ENCODE measurements at places on chromosomes 7 and 10.

DNA sequence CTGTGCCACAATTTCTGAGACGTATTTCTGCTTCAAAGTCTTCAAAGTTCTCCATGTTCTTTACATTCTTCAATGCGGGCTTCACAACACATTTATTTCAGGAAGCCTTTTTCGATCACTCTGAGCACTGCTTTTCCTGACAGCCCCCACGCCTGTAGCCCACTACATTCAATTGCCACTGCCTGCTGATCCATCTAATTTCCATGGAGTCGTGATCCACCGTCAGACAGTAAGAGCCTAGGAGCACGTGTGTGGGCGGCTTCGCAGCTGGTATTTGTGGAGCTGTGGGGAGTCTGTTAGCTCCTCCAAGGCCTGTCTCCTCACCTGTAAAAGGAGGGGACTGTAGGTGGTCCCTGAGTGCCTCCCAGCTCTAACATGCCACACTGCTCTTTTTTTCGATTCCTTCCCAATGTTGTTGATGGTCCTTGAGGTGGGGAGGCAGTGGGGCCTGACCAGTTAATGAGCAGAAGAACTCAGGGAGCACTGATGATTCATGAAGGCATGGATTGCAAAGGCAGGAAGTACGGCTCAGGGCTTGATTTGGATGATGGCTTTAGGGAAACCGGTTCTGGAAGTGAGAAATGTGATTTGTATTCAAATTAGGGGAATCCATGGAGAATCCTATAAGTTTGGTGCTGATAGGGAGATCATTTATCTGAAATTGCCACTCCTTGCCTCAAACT is 401.1 kb upstream of the PODXL start:
- no peak for DNase-seq

- DNase-seq = no peak
Measured at GRCh38 chr10:113331961-113332360, 220.9 kb upstream of the HABP2 start.

DNA sequence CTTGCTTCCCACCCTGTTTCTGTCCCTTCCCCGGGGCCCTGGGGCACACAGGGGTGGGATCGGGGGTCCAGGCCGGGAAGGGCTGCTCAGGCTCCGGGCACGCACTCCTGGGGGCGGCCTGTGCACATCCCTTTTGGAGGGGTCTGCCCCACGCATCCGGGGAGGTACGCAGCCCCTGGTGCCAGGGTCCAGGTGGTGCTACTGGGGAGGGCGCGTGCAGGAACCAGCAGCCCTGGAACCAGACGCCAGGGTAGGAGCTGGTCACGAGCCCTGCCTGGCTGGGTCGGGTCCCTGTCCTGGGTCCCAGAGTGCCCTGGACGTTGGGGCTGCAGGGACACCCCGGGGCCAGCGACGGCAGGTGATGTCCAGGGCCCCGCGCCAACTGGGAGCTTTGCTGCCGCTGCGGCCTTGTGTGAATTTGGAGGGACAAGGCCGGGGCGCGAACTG is 53.4 kb downstream of the GLRX3 start:
- DNase-seq = no peak

DNA sequence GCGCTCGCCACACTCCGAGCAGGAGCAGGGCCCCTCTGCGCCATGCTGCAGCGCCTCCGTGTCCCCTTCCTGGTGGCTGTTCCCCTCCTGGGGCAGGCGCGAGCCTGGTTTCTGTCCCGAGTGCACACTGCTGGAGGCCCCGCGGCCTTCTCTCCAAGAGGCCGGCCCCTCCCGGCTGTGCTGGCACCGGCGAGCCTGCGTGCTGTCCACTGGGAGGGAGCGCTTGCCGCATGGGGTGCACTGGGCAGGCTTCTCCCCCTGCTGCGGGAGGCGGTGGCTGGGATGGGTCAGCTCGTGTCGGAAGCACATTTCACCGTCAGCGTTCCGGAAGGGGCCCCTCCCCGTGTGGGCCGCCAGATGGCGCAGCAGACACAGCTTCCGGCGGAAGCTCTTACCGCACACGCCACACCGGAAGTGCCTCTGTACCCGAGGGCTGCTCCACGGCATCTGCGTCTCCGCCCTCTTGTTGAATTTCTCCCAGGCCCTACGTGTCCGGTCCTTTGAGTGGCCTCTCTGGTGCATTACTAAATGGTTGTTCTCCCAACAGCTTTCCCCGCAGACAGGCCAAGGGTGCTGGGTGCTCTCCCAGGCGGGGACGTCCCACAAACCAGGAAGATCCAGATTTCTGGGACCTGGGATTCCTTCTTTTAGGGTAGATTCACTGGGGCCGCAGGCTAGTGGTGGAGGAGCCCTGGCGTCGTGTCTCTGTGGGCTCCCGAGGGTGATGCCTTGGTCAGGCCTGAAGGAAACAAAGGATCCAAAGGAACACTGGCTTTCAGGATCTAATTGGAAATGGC is 18.7 kb downstream of the ZNF786 start:
- peak; percentile 44 for DNase-seq

DNA sequence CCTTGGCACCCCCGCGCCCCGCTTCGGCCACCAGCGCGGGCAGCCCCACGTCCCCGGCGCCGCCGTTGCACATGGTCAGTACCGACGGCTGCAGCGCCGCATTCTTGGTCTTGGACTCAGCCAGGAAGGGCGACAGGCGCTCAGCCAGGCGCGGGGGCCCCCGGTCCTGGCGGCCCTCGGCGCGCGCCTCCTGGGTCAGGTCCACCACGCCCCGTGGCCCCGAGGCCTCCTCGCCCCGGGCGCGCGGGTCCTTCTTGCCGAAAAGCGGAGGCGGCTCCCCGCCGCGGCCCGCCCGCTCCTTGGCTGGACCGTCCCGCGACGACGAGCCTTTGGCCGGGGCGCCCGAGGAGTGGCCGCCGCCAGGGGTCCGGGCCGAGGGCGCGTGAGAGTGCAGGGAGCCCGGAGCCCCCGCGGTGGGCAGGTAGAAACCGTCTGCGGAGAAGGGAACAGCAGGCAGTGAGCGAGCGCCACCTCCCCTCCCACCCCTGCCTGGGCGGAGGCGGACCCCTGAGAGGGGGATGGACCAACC is 34.7 kb downstream of the TNRC18 start:
- DNase-seq = no peak

DNA sequence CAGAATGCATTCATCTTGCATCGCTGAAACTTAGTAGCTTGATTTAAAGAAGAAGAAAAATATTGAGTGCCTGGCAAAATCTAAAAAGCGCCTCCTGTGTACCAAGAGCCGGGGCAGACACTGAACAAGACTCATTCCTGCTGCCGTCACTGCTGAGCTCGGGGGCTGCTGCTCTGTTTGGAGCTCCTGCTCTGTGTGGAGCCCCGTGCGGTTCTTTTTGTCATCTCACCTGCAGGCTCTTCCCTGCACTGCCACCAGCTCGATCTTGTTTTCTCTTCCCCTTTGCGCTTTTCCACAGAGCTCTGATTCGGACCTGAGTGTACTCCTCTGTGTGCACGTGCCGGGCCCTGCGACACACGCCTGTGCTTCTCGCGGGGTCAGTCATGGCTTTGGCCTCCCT is 462.1 kb upstream of the DPP6 start:
- DNase-seq = no peak

GRCh38 chr7:37284805-37285231 is 163.8 kb downstream of the ELMO1 start:
- DNase-seq = peak; percentile 30

GRCh38 chr10:114708717-114709335 is 50.8 kb upstream of the ABLIM1 start:
- no peak for DNase-seq

GRCh38 chr10:126729314-126729870 is 58.9 kb upstream of the C10orf90 start:
- DNase-seq = no peak

GRCh38 chr7:50666124-50666496 is 100.9 kb upstream of the DDC start:
- DNase-seq = no peak

- DNase-seq = no peak
Measured at GRCh38 chr10:111075577-111076185, 1.1 kb upstream of the ADRA2A start.

DNA sequence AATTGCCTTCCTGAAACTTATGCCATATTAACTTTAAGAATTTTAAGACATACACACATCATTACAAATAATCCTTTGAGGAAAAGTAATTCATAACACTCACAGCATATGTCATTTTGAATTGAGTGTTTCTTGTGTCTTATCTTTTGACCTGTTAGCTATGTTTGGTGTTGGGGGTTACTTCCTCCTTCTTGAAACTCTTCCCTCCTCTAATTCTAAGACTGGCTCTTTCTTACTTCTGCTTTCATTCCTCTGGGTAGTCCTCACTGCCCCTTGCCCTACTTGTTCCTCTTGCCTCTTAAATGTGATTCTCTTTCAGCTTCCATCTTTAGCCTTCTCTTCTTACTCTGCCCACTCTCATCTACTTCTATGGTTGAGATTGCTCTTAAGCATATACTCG is 28.3 kb upstream of the PIP4K2A start:
- DNase-seq = no peak

- DNase-seq = no peak
Measured at GRCh38 chr10:32461203-32461602, 15.3 kb downstream of the CCDC7 start.

- no peak for DNase-seq
Measured at GRCh38 chr7:138941545-138941944, 39.6 kb downstream of the KIAA1549 start.

DNA sequence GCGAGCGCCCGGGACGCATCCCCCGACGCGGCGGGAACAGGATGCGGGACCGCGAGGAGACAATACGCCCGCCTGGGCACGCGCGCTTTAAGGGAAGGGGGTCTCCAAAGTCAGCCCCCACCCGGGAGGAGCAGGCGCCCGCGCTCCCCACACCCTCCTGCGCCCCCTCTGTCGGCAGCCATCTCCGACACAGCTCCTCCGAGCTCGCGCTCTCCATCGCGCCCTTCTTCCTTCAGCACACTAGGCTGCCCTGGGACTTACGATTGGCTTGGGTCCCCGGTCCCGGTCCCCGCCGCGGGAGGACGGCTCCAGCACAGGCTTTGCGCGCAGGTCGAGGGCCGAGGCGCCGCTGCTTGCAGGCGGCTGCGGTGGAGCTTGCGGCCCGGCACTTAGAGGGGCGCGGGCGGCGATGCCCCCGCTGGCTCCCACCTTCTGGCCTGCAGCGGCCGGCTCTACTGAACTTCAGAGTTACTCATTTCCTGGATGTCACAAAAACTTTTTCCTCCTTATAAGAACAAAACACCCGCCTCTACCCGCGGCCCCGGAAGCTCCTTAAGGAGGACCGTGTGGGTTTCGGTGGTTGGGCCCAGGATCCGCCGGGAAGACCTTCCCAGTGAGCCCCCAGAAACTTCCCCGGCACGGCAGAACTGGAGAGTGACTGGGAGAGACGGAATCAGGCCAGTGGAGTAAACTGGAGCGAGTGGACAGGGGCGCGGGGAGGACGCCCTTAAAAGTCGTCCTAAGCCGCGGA is at the start of gene ITPRIP:
Gene ITPRIP (minus strand): TSS at position 481 of the 751 bp plus-strand sequence. CDS start 22,414 bp downstream, outside the sequence.
- peak; percentile 85 for DNase-seq

- DNase-seq = no peak
Measured at GRCh38 chr7:18020138-18020715, 7.4 kb downstream of the PRPS1L1 start.

DNA sequence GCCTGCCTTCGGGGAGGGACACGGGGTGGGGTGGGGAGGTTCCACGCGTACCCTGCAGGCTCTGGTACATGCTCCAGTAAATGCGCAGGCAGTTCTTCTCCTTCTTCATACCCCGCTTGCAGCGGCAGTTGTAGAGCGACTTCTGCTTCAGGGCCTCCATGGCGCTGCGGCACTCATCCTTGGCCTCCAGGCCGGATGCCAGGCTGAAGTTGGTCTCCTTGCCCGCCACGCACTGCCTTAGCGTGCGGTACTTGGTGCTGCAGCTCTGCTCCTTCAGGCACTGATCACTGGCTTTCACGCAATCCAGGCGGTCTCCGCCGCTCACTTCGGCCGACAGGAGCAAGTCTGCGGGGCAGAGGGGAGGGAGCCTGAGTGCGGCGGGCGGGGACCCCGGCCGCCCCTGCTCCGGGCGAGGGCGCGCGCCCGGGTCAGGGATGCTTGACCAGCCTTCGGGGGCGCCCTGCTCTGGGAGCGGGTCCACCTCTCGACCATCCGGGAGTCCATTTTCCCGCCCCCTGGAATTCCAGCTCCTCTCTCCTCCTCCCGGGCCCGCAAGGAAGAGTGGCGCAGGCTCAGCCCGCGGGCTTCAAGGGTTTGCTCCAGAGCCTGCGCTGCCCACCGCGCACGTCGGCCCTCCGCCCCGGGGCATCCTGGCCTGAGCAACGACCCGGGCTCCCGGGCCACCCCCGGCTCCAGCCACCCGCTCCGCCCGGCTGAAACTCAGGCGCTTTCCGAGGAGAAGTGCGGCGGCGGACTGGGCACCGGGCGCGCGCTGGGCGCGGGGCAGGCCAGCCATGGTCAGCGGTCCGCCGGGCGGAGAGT is 2.0 kb downstream of the GFRA1 start:
- no peak for DNase-seq

- DNase-seq = no peak
Measured at GRCh38 chr10:37067576-37067975, 57.8 kb upstream of the ANKRD30A start.

DNA sequence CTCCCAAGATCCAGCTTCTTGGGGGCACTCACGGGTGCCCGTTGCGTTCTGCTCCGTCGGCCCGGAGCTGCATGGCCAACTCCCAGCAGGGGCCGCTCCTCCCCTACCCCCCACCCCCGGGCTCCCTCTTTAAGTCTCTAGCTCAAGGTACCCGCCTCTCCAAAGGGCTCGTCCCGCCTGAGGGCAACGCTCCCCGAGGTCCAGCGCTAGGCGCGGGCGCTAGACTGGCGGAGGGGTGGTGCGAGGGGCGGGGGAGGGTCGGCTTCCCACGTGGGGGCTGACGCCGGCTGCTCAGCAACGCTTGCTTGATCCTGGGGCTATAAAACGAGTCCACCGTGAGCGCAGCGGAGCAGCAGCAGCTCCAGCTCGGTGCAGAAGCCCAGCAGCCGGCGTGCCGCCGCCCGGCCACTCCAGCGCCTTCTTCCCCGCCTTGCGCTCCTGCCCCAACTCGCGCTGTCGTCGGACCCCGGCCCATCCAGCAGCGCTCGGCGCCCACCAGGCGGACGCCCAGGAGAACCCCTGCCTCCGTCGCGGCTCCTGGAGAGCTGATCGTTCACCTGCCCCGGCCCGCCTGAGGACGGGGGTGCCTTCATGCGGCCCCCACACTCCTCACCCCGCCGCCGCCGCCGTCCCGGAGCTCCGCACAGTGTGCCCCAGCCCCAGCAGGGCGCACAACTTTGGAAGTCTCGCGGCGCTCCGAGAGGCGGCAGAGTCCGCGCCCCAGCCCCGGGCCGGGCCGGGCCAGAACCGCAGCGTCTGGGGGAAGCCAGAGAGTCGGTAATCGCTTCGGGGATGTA is at the start of gene ADRA2A:
Gene ADRA2A (plus strand): TSS at position 348 of the 797 bp plus-strand sequence. CDS start 968 bp downstream, outside the sequence.
- no peak for DNase-seq

Data from CD4-positive, alpha-beta T cell (primary cell).